ENCODE measurements at places on chromosomes 16 and 17.

DNA sequence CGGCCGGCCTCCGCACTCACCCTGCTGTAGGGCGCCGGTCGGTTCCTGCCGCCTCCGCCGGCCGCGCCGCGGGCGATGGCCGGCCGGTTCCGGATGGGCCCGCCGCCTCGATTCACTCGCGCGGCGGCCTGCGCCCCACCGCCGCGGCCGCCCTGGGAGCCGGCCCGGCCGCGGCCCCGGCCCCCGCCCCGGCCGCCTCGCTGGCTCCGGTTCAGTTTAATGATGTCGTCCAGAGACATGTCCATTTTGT lies 158 bp downstream of the ALYREF start:
- peak overlapping the region; percentile 97 for H3K27ac ChIP-seq
- H3K4me1 ChIP-seq: peaks cover 29% of the 10 kb centered on the region
- peak overlapping the region; percentile 98 for H3K4me3 ChIP-seq

- H3K36me3 ChIP-seq: no peaks in the 10 kb centered on the region
- H3K4me1 ChIP-seq: no peaks in the 10 kb centered on the region
- DNase-seq: no peak
- peaks cover 28% of the 10 kb centered on the region for H3K27me3 ChIP-seq
- no peak overlapping the region for H3K4me3 ChIP-seq
- no peak overlapping the region for H3K27ac ChIP-seq
Observed at GRCh38 chr16:86789621-86790051, 211.3 kb downstream of the FOXL1 start.

DNA sequence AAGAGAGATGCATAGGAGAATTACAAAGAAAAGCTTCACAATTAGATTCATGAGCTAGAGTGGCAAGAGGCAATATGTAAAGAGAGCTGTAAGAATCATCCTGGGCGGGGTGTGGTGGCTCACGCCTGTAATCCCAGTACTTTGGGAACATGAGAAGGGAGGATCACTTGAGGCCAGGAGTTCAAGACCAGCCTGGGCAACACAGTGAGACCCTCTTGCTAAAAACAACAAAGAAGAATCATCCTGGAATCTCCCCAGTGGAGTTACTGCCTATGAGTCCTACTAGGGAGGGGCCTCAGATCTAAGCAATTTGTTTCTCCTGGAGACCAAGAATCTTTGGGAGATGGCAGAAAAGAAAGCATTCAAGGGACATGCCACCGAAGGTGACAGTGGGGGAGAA lies 119.1 kb downstream of the HIC1 start:
- peak overlapping the region; percentile 43 for H3K27ac ChIP-seq
- no peaks in the 10 kb centered on the region for H3K27me3 ChIP-seq
- no peak for DNase-seq
- peaks cover 10% of the 10 kb centered on the region for H3K36me3 ChIP-seq
- H3K4me1 ChIP-seq: peaks cover 72% of the 10 kb centered on the region
- no peak overlapping the region for H3K4me3 ChIP-seq

- no peak for DNase-seq
- H3K36me3 ChIP-seq: peaks cover 4% of the 10 kb centered on the region
- H3K27me3 ChIP-seq: no peaks in the 10 kb centered on the region
- peaks cover 51% of the 10 kb centered on the region for H3K4me1 ChIP-seq
- H3K4me3 ChIP-seq: no peak overlapping the region
Observed at GRCh38 chr17:77153999-77154586, 13.3 kb downstream of the SEC14L1 start.

DNA sequence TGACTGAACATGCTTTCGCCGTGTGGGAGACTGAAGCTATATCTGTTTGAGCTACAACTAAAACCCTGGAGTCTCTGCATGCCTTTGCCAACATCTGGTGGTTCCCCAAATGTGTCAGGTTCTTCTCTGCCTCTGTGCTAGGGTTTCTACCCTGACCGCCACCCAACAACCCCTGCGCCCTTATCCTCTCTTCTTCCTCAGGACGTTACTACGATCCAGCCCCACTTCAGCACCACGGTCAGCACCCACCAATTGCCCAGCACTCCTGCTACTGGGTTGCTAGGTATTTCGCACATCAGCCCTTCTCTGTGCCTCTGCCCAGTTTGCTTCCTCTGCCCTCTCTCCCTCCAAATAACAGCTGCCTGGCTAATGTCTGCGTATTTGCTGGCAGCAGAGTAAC lies 106.3 kb upstream of the HSBP1 start:
- no peaks in the 10 kb centered on the region for H3K36me3 ChIP-seq
- no peak overlapping the region for H3K27ac ChIP-seq
- H3K27me3 ChIP-seq: no peaks in the 10 kb centered on the region
- H3K4me3 ChIP-seq: no peak overlapping the region

- peaks cover 1% of the 10 kb centered on the region for H3K36me3 ChIP-seq
- H3K27me3 ChIP-seq: no peaks in the 10 kb centered on the region
- H3K4me3 ChIP-seq: no peak overlapping the region
Observed at GRCh38 chr17:66747578-66748275, 87.2 kb upstream of the CACNG5 start.

DNA sequence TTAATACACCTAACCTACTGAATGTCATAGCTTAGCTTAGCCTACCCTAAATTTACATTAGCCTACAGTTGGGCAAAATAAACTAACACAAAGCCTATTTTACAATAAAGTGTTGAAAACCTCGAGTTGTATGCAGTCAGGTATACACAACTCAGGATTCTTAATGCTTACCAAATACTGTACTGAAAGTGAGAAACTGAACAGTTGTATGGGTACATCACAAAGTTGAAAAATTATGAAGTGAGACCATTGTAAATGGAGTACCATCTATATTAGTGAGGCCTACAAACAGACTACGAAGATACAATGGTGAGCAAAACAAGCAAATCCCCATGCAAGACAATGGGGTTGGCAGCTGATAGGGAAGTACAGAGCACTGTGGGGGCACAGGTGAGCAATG lies 79.7 kb downstream of the VAT1L start:
- no peaks in the 10 kb centered on the region for H3K4me1 ChIP-seq
- H3K27ac ChIP-seq: no peak overlapping the region
- H3K36me3 ChIP-seq: no peaks in the 10 kb centered on the region
- no peak overlapping the region for H3K4me3 ChIP-seq
- no peak for DNase-seq

GRCh38 chr17:81040791-81041337 lies 5.9 kb downstream of the BAIAP2 start:
- peaks cover 99% of the 10 kb centered on the region for H3K4me1 ChIP-seq
- H3K4me3 ChIP-seq: peak overlapping the region; percentile 21
- no peaks in the 10 kb centered on the region for H3K27me3 ChIP-seq
- no peak for DNase-seq
- H3K36me3 ChIP-seq: no peaks in the 10 kb centered on the region

DNA sequence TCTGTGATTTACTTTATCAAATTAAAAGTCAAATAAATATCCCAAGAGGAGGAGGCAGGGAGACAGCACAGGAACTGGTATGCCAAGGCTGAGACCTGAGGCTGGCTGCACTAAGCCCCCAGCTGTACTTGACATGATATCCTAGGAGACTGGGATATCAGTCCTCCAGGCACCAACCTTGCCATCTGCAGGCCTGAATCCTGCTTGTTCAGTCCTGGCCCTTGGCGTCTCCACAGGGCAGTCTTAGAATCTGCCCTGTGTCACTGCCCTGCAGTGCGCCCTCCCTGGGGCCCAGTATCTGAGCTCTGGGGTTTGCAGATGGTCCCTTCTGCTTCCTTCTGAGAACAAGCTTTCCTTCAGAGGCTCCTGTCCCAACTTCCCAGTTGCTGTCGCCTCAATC lies 75.9 kb downstream of the HS3ST3A1 start:
- H3K27me3 ChIP-seq: no peaks in the 10 kb centered on the region
- H3K36me3 ChIP-seq: no peaks in the 10 kb centered on the region
- DNase-seq: no peak
- H3K27ac ChIP-seq: no peak overlapping the region

DNA sequence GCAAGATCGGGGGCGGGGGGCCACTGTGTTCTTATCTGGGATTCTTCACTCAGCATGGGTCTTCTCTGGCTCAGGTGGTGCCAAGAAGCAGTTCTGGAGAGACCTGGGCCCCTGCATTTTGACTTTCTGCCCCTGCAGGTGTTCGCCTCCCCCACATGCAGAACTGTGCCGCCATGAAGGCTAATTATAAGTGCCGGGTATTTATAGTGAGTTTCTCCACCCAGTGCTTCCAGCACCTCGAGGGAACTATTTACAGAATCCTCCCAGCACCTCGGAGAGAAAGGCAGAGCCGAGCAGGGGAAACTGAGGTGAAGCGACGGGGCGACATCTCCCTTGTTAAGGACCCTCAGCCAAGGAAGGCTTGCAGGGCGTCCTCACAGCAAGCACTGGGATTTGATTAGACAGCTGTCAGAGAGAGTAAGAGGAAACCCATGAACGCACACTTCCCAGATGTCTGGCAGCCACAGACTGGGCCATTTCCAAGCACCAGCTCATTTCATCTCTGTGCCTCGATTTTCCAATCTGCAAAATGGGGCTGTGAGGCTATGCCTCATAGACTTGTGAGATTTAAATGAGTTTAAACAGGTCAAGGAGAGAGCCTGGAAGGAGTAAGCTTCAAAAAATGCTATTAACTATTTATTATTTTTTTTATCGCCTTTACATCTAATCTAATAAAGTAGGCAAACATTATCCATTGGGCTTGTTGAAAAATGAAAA lies 36.4 kb upstream of the GRIN2A start:
- no peaks in the 10 kb centered on the region for H3K4me1 ChIP-seq
- H3K27me3 ChIP-seq: peaks cover 21% of the 10 kb centered on the region
- DNase-seq: no peak
- no peak overlapping the region for H3K27ac ChIP-seq

GRCh38 chr17:46774108-46774737 lies 44.3 kb downstream of the WNT3 start:
- no peak for DNase-seq
- H3K27me3 ChIP-seq: no peaks in the 10 kb centered on the region
- H3K36me3 ChIP-seq: no peaks in the 10 kb centered on the region
- no peak overlapping the region for H3K27ac ChIP-seq
- H3K4me1 ChIP-seq: peaks cover 28% of the 10 kb centered on the region
- no peak overlapping the region for H3K4me3 ChIP-seq

- no peaks in the 10 kb centered on the region for H3K27me3 ChIP-seq
- peak overlapping the region; percentile 89 for H3K4me3 ChIP-seq
- peaks cover 51% of the 10 kb centered on the region for H3K4me1 ChIP-seq
- peak overlapping the region; percentile 71 for H3K27ac ChIP-seq
- no peak for DNase-seq
Observed at GRCh38 chr16:58127634-58128033, 1.5 kb downstream of the CFAP20 start.

DNA sequence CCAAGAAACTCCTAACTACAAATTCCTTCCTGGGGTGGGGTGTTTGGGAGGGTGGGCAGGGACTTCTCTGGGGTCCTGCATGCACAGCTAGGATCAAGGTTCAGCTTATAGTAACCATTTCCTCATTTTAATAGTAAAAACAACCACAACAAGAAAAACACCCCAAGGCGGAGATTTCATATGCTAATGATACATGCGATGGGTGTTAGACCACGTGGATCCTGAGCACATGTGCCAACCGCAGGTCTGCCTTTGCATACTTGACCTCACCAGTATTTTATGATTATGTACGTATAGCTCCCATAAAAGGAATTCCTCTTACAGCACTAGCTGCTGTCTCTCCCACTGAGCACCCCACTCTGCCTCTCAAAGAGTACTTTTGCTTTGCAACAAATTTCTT lies 1.9 kb downstream of the KRTAP4-11 start:
- no peaks in the 10 kb centered on the region for H3K36me3 ChIP-seq
- H3K4me1 ChIP-seq: no peaks in the 10 kb centered on the region
- H3K4me3 ChIP-seq: no peak overlapping the region
- no peak overlapping the region for H3K27ac ChIP-seq
- no peak for DNase-seq
- peaks cover 9% of the 10 kb centered on the region for H3K27me3 ChIP-seq

- peaks cover 54% of the 10 kb centered on the region for H3K4me1 ChIP-seq
- no peak overlapping the region for H3K4me3 ChIP-seq
- no peak overlapping the region for H3K27ac ChIP-seq
- no peak for DNase-seq
Observed at GRCh38 chr16:84725481-84726078, 25.8 kb downstream of the USP10 start.

DNA sequence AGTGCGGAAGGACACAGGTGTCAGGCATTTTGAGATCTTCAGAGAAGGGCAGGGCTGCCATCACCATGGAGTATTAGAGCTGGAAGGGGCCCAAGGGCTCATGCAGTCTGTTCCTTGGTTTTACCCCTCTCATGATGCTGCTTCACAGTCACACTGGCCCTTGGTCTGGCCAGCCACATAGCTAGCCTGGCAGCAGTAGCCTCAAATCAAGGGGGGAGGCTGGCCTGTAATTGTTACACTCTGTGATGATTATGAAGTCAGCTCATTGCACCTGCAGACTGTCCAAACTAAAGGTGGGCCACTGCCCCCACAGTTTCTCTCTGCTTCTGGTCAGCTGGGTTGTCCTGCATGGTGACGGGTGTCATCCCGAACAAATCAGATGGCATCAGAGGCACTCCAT lies at the start of gene FNDC8:
TSS of gene FNDC8 (plus strand) at position 301 of the 400 bp plus-strand sequence. CDS start at position 380, 79 bp downstream.
- H3K4me1 ChIP-seq: peaks cover 15% of the 10 kb centered on the region
- H3K4me3 ChIP-seq: no peak within 1 kb of the TSS
- H3K27me3 ChIP-seq: no peaks in the 10 kb centered on the region
- DNase-seq: no peak
- H3K36me3 ChIP-seq: no peaks in the 10 kb centered on the region

- H3K27me3 ChIP-seq: no peaks in the 10 kb centered on the region
- no peak overlapping the region for H3K27ac ChIP-seq
- peaks cover 3% of the 10 kb centered on the region for H3K4me1 ChIP-seq
- H3K4me3 ChIP-seq: no peak overlapping the region
- peaks cover 16% of the 10 kb centered on the region for H3K36me3 ChIP-seq
- no peak for DNase-seq
Observed at GRCh38 chr17:9929871-9930270, 24.8 kb upstream of the RCVRN start.

DNA sequence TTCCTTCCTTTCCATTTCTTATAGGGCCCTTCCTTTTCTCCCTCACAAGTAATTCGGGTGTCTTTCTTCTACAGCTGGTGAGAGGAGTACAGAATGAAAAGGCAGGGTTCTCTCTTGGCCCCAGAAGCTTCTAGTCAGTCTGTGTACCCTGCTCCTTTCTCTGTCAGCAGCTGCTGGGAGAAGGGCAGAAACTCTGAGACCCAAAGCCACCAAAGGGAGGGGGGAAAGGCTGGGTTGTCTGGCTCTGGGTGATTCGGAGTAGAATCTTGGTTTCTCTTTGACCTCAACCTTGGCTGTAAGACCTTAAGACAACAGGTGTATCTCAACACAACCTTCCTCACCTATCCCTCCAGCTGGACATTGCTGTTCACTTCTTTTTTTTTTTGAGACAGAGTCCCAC lies 3.3 kb upstream of the NR1D1 start:
- DNase-seq: no peak
- peak overlapping the region; percentile 94 for H3K27ac ChIP-seq
- H3K36me3 ChIP-seq: no peaks in the 10 kb centered on the region

Data from suprapubic skin (tissue), 4 donors.